ENCODE measurements at places on chromosomes 2 and 18. TPM values are rescaled to one million over a fixed set of nuclear protein-coding genes. Genes with fewer than 3 reads are reported as not detected.

DNA sequence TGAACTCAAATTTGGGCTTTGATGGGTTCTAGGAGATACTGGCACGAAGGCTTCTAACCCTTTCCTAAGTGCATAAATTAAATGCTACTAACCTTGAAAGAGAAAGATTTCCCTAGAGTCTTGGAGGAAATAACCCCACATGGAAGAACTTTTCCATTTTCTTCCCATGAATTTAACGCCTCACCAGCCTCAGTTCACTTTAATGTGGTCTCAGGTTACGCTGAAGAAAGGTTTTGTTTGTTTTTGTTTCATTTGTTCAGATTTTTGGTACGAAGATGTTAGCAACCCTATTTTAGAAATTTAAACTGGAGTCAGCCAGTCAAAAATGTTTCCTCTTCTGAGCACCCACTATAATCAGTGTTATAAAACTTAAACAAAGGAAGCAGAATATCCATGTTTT lies 30.7 kb downstream of the METTL4 start:
- no peak for DNase-seq

The TPRKB gene
- total RNA-seq, result 24.4 TPM

- DNase-seq, result no peak
Measured at GRCh38 chr2:210318891-210319290, 3.9 kb upstream of the MYL1 start.

The KANSL1L gene
- 4.7 TPM for total RNA-seq

The PRKAG3 gene
- total RNA-seq, result not detected

DNA sequence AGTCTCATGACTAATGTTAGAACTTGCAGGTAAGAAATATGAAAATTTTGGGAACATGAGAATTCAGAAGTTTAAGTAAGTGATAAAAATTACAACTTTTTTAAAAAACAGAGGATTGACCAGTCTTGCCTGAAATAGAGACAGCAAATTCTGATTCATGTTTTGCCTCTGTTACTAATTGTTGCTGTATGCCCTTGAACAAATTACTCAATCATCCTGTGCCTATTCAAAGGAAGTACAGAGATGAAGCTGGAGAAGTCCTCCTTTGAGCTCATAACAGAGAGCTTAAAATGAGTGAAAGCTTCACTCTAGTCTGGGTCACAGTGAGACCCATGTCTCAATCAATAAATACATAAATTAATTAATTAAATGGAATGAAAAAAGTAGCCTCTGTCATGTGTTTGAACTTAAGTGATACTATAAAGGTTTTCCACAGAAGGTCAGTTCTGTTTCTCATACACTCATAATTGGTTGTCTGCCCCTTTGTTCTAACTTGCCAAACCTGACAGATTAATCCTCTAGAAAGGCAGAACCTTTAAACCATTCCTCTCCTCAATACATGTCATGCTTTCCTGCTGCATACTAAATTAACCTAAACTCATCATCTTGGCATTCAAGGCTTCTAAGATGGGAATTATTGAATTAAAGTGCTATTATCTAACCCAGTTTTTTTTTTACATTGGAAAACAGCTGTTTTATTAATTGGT lies 374.6 kb upstream of the LRATD1 start:
- DNase-seq, result no peak

The RMDN2 gene
- total RNA-seq, result 32.2 TPM

The HJURP gene
- total RNA-seq, result 1.7 TPM

The EML6 gene
- total RNA-seq, result 6.8 TPM

The SULT1C4 gene
- 1.2 TPM for total RNA-seq

The UGT1A5 gene
- 3.7 TPM for total RNA-seq

The ECEL1 gene
- total RNA-seq, result not detected

The LRRTM1 gene
- 0.34 TPM for total RNA-seq

DNA sequence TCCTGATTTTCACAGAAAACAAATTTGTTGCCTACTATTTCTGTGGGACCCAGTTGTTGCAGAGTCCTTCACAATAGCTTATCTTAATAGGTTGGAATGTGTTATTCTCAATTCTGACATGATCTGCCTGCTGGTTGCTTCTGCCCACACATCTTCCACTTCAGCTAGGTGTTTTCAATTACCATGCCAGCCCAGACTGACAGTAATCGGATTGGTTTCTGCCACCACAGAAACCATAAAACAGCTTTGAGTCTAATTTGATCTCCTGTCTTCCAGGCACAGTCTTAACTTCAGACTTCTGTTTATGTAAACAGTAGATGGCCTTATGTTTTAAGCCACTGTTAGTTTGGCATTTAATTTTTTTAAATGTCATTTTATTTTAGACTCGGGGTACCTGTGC lies 248.2 kb upstream of the RBMS1 start:
- DNase-seq, result no peak

GRCh38 chr2:147083664-147084063 lies 761.2 kb upstream of the ACVR2A start:
- DNase-seq, result no peak

The FZD7 gene
- total RNA-seq, result 1.4 TPM

The MRPL30 gene
- 22.3 TPM for total RNA-seq

DNA sequence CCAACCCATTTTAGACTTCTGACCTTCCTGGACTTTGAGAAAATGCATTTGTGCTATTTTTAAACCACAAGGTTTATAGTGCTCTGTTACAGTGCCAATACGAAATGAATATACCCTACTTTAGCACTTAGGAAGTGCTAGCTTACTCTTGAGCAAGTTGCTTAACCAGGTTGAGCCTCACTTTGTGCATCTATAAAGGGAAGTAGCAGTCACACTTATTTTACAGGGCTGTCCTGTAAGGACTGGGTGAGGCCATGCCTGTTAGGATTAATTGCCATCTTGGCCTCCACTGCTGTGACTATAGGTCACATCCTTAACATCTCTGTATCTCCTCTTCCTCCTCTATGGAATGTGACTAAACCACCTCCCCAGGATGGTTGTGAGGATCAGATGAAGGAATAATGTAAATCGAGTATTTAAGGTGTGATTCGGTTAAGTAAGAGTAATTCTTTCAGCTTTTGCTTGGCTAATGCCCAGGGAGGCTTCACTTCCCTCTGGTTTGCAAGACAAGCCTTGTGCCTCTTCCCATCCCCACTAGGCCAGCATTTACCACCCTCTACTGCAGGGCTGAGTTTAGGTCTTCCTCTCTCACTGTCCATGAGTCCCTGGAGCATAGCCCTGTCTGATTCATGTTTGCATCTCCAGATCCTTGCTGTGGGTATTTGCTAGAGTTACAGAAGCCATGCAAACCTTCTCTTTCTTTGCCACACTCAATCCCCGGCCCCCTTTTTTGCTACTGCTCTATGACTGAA lies 341.2 kb downstream of the ZNF521 start:
- DNase-seq, result no peak

The EPC2 gene
- total RNA-seq, result 19.7 TPM

GRCh38 chr2:191025135-191025534 lies 11.2 kb upstream of the STAT1 start:
- DNase-seq, result no peak

The WDR12 gene
- 34.7 TPM for total RNA-seq

- DNase-seq, result peak; percentile 8
Measured at GRCh38 chr2:95266781-95267430, 7.3 kb upstream of the PROM2 start.

GRCh38 chr18:24234330-24234729 lies 95.5 kb downstream of the CABYR start:
- DNase-seq, result no peak

The DYSF gene
- total RNA-seq, result 2.4 TPM

DNA sequence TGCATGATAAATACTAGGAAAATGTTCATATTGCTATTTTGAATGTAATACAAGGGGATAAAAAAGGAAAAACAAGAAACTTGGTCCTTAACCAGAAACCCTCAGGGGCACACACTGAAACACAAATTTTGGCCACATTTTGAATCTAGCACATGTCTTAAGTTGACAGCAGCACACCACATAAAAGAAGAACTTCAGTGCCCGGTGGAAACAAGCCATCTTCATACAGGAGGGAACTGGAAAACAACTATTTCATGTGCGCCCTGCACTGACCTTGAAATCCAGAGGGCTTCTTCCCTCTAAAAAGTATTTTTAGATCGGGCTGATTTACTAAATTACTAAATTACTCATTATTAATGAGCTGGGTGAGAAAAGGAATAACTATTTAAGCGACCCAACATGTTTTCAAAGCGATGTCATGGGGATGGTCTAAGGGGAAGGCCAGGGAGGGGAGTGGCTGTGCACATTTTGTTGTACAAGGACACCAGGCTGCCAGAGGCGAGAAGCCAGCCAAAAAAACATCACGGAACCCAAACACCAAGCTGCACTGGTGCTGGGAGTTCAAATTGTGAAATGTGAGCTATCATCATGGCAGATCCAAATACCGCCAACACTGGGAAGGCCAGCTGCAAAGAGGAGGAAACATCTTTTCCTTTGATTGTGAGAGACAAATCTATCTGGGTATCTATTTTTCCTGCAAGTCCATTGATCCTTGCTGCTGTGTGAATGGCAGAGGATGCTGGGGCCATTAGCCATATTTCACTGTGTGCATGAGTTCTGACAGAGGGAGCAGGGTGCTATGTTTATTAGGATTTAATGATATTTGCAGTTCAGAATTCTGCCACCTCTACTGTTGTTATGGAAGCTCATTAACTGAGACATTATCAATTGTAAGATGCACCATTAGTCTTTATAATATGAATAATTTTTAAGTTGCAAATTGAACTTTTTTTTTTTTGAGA lies 150.7 kb upstream of the LMAN1 start:
- peak; percentile 39 for DNase-seq

DNA sequence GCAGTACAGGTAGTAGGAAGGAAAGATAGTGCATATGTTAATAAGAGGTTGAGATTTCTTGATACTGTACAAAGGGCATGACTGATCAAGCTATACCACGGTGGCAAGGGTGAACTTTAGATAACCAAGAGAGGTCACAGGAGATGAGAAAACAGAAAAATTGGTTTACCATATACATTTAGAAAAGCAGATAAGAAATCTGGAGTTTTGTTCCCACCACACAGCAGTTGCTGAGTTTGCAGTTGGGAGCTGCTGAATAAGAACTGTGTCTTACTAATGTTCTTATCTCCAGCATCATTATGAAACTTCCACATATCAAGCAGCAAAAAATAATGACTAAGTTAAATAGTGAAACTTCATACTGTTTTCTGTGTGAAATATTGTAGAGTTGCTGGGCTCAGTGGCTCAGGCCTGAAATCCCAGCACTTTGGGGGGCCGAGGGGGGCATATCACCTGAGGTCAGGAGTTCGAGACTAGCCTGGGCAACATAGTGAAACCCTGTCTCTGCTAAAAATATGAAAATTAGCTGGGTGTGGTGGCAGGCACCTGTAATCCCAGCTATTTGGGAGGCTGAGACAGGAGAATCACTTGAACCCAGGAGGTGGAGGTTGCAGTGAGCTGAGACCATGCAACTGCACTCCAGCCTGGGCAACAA lies 12.0 kb upstream of the IMPACT start:
- DNase-seq, result no peak

DNA sequence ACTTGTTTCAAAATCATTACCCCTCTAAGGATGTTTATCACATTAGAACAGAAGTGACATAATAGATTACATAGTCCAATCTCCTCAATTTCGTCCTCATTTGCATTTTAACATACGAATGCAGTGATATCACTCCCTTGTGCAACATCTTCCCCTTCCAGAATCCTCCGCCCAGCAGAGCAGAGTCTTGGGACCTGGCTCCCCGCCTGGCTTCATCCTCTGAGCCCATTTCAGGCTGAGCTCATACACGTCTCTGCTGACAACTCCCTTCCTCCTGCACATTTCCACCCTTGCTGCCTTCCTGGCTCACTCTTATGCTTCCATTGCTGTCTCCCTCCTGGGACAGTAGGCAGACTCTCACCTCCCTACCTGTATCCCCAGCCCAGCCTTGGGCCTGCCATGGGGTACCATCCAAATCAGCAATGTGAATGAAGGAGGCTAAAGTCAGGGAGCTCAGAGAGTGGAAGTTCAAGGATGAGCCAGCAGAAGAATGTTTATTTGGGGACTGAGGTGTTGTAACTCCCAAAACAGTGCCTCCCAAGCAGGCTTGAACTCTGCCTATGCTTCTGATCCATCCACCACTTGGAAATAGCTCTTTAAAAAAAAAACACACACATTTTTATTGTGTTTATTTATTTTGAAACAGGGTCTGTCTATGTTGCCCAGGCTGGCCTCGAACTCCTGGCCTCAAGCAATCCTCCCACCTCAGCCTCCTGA lies 165.2 kb downstream of the TMEM200C start:
- DNase-seq, result no peak

The CAPN14 gene
- total RNA-seq, result 0.09 TPM

The ZFAND2B gene
- total RNA-seq, result 78.0 TPM

DNA sequence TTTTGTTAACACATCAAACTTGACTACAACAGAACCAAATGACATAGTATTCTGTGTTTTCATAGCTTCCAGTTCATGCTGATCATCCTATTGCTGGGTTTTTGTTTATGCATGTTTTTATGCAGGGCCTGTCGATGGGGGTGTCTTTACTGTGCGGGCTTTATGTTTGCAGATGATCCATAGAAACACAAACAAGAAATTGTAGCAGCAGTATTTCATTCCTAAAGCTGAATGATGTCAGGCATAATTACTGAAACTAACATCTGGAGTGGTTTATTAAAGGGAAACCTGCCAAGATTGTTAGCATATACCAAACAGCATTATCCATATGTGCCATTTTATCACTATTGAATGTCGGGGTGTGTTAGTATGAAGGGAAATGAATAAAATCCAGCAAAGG lies 129.7 kb downstream of the PTPRM start:
- no peak for DNase-seq

DNA sequence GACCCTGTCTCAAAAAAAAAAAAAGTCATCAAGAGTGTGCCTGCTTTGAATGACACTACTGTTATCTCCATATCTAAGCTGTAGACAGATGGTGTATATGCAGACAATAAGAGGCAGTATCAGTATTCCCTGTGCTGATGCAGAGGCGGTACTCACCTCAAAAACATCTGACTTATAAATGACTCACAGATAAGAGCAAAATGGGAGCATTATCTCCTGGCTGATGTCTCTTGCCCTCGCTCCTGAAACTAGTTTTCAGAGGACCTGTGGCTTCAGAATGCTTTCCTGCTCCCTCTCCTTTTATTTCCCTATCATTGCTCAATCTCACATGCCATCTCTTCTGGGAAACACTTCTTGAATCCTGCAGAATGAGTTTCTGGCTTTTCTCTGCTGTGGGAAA lies 289.6 kb downstream of the PTPRM start:
- no peak for DNase-seq

DNA sequence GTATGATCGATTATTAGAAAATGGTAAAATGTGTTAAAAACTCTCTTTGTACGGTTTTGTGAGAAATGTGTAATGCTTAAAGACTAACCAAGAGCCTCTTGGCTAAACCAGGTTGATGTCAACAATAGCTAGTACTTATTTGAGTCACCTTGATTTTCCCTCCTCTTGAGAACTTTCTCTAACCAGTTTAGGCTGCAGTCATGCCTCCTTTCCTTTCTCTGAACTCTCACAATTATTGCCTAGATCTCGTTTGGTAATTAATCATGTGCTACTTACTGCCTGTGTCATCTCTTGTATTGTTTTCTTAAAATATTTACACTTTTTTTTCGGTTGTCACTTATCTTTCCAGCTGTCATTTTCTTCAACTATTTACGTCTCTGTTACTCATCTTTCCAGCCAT lies 1.1 kb upstream of the EPC2 start:
- no peak for DNase-seq

The DES gene
- 706 TPM for total RNA-seq

All from left colon (tissue), 2 donors.